T-cell (primary cell): ENCODE measurements at places on chromosomes 7 and 10.

DNA sequence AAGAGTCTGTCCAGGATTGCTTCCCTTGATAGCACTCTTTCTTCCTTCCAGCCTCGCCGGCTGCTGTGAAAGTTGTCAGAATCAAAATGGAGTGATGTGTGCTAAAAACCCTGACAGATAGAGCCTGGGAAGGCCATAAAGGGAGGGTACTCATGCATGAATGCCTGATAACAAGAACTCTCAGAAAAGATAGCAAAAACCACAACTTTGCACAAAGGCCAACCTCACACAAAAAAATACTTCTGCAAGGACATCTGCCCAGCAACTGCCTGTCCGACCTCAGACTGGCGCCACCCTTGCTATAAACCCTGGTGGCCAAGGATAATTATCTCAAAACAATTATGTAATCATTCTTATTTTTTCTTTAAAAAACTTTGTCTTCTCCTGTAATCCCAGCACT lies 133.2 kb upstream of the SVIL start:
- no peak for DNase-seq

- no peak for DNase-seq
Observed at GRCh38 chr7:112462236-112462635, 12.0 kb downstream of the IFRD1 start.

GRCh38 chr7:113805976-113806375 lies 112.8 kb downstream of the PPP1R3A start:
- no peak for DNase-seq

GRCh38 chr10:121597504-121598262 lies 561 bp downstream of the FGFR2 start:
- DNase-seq: no peak

DNA sequence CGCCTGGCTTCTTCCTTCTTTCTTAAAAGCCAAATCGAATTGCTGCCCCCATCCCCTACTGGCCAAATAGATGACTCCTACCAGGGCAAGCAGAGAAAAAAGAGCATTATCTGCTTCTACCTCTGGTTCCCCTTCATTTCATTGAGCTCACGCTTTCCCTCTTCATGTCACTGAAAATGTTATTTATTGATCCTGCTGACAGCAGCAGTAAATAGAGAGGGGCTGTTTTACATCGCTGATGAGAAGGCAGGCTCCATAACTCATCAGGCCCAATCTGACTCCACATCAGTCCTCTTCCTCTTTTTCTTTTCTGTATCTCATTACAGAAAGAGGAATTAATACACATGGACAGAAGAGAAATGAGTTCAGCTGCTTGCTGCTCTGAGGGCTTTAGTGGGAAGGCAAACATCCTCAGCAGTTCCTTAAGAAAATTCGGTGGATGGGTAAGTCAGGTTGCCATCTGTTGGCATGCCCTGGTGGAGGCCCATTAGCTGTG lies 904.1 kb downstream of the KCNMA1 start:
- DNase-seq: no peak

DNA sequence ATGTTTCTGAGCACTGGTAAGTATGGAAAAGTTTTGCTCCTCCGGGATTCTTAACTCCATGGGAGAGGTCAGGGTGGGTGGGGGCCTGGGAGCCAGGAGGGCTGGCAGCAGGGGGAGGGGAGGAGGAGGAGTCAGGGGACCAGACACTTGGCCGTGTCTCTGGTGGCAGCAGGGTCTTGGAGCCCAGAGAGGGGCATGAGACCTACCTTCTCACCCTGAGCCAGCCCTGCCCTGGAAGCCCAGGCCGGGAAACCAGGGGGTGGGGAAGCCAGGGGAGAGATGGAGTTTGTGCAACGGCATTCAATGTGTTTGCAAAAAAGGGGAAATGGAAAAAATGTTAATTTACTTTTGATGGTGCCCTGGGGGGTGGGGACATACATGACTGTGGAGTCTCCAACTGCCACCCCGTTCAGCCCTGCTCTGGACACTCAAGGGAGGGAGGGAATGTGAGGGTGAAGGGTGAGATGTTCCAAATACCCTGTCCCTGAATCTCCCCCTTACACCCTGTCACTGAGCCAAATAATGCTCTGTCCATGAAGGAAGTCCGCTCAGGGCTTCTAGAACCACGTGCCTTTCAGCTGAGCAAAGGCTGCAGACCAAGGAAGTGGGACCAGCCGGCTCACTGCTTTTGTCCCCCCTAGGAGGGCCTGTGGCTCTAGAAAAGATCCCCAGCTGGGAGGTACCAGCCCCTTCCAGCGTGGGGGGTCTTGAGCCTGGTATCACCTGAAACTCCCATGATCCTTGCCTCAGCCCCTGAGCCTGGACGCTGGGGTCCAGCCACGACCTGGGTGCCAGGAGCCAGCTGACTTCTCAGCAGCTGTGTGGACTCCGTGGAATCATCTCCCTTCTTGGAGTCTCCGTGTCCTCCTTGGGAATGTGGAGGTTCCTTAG lies 48.3 kb downstream of the TMEM270 start:
- no peak for DNase-seq

GRCh38 chr10:99682752-99683151 lies 23.4 kb downstream of the ENTPD7 start:
- DNase-seq: no peak

GRCh38 chr10:35006836-35007235 lies 83.3 kb downstream of the CUL2 start:
- no peak for DNase-seq

GRCh38 chr10:93518531-93518930 lies 22.1 kb downstream of the CEP55 start:
- no peak for DNase-seq

GRCh38 chr7:140019172-140019571 lies 43.6 kb downstream of the PARP12 start:
- no peak for DNase-seq

DNA sequence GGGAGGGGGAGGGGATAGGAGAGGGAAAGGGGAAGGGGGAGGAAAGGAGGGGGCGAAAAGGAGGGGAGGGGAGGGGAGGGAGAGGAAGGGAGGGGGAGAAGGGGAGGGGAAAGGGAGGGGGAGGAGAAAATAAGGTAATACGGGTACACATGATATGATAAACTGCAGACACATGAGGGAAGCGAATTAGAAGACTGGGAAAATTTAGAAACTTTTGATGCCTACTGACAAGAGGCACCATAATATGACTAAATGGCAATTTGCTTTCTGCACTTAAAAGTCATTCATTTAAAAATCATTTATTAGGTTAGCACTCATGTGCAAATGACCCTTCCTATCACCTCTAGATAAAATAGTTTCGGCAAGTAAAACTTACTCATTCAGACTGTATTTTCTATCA lies 73.6 kb downstream of the ARHGAP12 start:
- no peak for DNase-seq

DNA sequence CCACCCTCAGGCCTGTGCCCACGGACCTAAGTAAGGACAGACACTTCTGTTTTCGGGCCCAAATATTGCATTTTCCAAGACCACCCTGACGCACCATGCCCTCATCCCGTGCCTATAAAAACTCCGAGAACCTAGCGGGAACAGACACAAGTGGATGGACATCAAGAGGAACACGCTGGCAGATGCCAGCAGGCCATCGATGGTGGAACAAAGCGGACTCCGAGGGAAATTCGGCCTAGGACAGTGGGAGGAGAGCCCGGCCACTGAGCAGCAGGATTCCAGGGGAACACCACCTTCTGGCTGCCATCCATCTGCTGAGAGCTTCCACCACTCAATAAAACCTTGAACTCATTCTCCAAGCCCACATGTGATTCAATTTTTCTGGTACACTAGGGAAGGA lies 243.6 kb upstream of the ZWINT start:
- DNase-seq: no peak

GRCh38 chr7:74407958-74408357 lies 45.7 kb upstream of the GTF2IRD1 start:
- no peak for DNase-seq

DNA sequence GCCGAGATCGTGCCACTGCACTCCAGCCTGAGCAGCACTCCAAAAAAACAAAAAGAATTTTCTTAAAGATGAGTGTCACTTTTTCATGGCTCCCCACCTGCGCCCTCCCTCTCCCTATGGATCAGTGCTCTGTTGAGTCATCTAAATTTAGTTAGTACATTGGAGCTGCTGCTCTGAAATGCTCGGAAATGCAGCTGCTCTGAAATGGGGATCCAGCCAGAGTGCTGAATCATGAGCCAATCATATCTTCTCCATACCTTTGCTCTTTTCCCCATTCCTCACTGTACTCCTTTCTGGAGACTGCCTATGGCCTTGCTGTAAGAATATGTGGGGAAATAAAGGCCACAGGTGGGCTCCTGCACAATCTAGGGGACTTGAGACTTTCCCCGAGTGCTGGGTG lies 188.8 kb downstream of the ZNF438 start:
- no peak for DNase-seq

DNA sequence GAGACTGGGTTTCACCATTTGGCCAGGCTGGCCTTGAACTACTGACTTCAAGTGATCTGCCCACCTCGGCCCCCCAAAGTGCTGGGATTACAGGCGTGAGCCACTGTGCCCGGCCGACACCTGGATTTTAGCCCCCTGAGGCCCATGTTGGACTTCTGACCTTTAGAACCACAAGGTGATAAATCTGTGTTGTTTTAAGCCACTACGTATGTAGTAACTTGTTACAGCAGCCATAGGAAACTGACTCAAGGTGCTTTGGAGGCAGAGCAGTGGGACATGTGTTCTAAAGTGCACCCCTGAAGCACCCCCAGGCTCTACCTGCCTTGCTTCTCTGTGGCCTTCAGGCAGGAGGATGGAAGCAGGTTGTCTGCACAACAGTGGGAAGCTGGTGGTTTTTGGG lies 128.4 kb downstream of the CDH23 start:
- no peak for DNase-seq

GRCh38 chr7:28390426-28390825 lies 21.9 kb upstream of the CREB5 start:
- DNase-seq: no peak

GRCh38 chr7:28808796-28809533 lies 149.2 kb downstream of the TRIL start:
- DNase-seq: no peak

GRCh38 chr10:10513898-10514297 lies 503.8 kb upstream of the CELF2 start:
- no peak for DNase-seq

GRCh38 chr10:70985824-70986622 lies 97.7 kb upstream of the PCBD1 start:
- no peak for DNase-seq

DNA sequence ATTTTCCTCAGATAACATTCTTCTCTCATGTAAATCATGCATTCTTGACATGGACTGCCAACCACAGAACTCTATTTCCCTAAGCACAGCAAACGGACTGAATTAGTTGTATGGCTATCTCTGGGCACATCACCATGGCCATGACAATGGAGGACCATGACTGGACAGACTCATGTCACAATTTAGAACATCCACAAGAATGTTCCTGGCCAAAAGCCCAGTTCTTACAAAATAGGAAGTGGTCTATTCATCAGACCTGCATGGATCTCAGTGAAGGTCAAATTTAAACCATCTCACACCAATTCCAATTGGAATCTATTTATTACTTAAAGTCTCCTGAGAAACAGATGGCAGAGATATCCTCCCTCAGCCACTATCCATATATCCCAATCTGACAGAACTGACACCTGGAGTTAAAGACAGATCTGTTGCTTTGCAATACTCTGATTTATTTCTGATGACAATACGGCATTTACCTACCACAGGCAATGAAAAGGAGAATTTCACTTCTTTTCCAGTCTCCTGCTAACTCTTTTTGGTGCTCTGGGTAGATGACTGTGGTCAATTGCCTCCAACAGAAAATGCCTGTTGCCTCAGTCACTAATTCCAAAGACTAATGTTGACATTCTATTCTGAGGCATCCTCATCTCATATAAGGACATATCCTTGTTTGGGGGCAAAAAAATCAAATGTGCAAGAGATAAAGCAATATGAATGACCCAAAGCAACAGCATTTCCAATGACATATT lies 254.8 kb downstream of the HTR7 start:
- DNase-seq: no peak

DNA sequence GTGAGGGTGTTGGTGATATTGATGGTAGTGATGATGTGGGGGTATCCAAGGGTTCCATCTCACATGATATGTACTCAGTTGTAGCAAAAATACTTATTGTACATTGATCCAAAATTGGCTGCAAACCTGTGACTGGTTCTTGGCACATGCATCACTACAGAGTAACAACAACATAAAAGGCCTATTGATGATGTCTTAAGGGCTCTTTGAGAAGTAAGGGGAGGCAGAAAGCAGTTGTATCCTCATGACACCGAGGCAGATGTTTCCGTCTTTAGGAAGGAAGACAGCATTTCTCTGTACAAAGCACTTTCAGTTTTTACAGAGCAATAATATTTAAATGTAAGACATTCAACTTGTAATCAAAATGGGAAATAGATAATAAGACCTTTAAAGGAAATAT lies 34.5 kb downstream of the NRG3 start:
- DNase-seq: no peak

DNA sequence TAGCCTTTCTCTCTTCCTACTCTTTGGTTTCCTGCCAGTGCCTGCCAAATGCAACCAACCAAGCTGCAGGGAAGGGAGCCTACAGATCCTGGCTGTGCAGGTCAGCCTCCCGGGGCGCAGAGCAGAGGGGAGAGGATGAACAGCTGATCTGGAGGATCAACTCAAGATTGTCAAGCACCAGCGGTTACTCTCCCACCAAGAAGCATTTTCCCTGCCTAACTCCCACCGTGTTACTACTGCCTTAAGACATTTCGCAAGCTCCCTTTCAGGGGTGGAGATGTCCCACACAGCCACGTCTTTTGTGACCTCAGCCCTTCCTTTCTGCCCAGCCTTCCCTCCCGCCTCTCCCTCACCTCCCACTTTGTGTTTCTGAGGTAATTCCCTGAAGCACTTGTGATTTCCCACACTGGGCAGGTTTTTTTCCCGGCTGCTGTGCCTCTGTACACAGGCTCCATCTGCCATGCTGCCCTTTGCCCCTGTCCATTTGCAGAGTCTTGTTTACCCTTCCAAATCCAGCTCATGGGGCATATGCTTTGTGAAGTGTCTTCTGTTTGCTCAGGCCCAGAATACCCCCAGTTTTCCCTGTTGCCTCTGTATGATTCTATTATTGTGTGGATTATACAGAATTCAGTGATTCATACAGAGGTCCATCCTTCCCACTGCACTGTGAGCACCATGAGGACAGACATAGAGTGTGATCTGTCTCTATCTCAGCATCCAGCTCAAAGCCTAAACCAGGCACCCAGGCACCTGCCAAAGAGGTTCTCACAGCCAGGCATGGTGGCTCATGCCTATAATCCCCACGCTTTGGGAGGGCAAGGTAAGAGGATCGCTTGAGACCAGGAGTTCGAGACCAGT lies 40.9 kb upstream of the PAPSS2 start:
- no peak for DNase-seq

GRCh38 chr7:76009672-76010600 lies 15.5 kb upstream of the TMEM120A start:
- no peak for DNase-seq

- no peak for DNase-seq
Observed at GRCh38 chr10:117596706-117597105, 54.2 kb downstream of the EMX2 start.
